CD8-positive, alpha-beta T cell (primary cell): ENCODE measurements at places on chromosomes 4 and X. TPM values are rescaled to one million over a fixed set of nuclear protein-coding genes. Genes with fewer than 3 reads are reported as not detected.
A peak's percentile ranks its signal among the peaks of the same experiment; 100 is the strongest.

Gene GNRHR
- total RNA-seq: not detected

Gene C4orf36
- total RNA-seq: not detected

Gene SPACA5
- not detected for total RNA-seq

Gene UGT2B7
- total RNA-seq: not detected

Gene NPY2R
- total RNA-seq: not detected

Gene CLNK
- not detected for total RNA-seq

Gene SCML2
- 0.33 TPM for total RNA-seq

Gene SSX2B
- total RNA-seq: not detected

Gene ARAP2
- 95.8 TPM for total RNA-seq

Gene PLP1
- total RNA-seq: not detected

Gene ASB9
- total RNA-seq: not detected

GRCh38 chr4:94352163-94352562 lies 9.5 kb upstream of the HPGDS start:
- no peak for DNase-seq

- no peak for DNase-seq
Measured at GRCh38 chr4:22391551-22391950, 124.3 kb downstream of the ADGRA3 start.

DNA sequence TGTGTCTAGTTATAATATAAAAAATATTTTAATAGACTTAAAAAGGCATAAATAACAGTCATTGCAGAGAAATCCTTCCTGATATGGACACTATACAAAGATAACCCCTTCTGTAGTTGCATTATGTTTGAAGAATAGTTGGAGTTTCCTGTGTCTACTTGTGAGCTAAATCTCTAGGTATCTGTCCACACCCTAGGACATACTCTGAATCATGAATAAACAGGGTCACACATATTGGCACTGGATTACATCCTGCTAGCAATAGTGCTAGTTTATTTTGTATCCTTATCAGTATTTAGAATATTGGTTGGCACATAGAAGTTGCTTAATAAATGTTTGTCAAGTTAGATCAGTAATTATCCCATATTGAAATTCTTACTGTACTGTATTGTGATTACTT lies 173.9 kb downstream of the GRXCR1 start:
- no peak for DNase-seq

DNA sequence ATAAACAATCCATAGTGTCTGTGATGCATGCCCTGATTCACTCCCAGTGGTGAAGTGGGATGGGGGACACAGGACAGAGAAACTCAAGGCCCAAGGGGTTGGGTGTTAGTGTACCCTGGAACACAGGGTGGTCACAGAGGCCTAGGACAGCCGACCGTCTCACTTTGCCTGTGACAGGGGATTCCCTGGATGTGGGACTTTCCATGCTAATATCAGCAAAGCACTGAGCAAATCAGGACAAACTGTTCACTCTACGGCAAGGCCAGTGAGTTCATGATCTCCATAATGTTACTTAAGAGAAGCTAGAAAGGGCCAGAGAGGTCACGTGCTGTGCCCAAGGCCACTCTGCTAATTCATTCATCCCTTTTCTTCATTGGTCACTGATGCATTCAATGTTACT lies 158.7 kb upstream of the RBPJ start:
- no peak for DNase-seq

DNA sequence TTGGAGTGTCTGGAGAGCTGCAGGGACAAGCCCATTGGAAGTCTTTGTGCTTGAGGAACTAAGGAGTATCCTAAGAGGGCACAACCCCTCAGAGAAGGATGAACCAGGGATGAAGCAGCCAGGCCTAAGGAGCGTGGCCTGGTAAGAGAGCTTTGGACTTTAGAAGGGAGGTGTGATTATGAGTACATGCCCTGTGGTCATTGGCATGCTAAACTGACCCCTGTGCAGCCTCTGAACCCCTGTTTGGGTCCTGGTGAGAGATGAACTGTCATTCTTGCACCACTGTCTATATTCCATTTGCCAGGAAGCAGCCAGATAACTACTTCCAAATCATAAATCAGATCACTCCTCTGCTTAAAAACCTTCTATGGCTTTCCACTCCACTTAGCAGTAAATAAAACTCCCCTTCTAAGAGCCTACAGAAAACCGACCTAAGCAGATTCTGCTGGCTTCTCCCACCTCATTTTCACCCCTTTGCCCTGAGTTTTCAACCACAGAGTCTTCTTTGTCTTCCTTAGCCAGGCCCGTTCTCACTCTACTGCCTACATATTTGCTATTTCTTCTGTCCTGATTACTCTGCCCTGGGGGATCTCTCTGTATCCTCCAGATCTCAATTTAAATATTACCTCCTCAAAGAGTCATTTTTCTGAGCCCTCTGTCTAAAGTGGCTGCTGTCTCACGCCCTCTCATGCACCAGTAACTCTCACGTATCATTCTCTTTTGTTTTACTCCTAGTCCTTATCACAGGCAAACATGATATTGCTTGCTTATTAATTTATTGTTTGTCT lies 56.7 kb downstream of the MID1IP1 start:
- DNase-seq: no peak

GRCh38 chr4:79317711-79318110 lies 8.2 kb downstream of the NAA11 start:
- DNase-seq: no peak

DNA sequence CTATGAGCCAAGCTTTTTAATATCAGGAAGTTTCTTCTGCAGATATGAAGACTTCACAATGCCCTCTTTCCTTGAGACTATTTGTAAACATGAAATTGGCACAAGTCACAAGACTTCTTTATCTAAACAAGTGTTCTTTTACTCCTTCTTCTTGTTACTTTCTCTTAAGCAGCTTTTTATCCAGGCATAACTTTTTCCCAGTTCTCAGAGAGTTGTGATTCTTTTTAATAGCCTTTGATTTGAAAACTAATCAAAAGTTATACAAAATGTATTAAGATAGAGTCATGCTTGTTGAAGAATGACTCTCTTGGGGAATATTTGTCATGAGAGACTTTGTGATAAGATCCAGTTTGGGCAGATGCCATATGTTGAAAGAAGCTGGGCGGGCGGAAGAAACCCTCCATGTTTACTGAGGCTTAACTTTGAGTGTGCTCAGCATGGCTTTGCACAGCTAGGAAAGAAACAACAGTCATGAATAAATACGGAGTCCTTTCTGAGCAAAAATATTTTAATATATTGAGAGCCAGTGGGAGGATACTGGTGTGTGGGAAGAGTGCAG lies 39.3 kb downstream of the SYTL5 start:
- no peak for DNase-seq

DNA sequence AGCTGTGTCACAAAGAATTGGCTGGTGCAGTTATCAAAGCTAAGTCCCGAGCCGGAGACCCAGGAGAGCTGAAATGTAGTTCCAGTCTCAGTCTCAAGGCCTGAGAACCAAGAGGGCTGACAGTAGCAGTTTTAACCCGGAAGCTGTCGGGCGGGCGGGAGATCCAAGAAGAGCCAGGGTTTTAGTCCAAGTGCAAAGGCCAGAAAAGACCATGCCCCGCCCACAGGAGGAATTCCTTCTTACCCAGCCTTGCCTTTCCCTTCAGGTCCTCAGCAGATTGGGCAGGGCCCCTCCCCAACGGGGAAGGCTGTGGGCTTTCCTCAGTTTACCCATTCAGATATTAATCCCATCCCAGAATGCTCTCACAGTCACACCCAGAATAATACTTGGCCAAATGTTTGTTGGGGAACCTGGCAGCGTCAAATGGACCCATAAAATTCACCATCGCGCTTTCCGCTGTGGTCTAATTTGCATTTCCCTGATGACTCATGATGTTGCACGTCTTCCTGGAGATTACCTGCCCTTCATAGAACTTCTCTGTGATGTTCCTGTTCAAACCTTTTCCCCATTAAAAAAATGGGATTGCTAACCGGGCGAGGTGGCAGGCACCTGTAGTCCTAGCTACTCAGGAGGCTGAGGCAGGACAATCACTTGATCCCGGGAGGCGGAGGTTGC lies 16.2 kb downstream of the MAEA start:
- DNase-seq: no peak

GRCh38 chrX:17923546-17923945 lies 62.4 kb upstream of the RAI2 start:
- no peak for DNase-seq

DNA sequence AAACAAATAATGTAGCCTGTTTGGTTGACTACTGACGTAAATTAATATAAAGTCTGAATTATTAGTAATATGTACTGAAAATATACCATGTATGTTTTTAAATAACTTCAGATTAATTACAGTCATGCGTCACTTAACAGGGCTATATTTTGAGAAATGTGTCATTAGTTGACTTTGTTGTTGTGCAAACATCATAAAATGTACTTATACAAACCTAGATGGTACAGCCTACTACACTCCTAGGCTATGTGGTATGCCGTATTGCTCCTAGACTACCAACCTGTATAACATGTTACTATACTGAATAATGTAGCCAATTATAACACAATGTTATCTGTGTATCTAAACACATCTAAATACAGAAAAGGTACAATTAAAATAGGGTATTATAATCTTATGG lies 66.6 kb downstream of the RNF150 start:
- DNase-seq: no peak

DNA sequence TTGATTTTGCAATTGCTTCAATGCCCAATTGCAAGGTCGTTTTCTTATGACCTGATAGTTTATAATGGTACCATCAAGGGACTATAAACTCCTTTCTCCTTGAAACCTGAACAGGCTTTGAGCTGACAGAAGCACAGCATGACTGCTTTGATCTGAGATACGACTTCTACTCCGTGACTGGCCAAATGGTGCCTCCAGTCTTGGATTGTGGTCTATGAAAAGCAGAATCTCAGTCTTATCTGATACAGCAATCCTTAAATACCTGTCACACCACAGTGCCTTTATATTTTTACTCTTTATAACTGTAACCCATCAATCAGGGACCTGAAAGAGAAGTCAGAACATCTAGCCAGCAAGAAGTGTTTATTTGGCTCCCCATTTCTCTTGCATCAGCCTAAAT lies 93.1 kb downstream of the DOCK11 start:
- DNase-seq: no peak

- no peak for DNase-seq
Measured at GRCh38 chr4:100299046-100299840, 109.0 kb upstream of the DDIT4L start.

DNA sequence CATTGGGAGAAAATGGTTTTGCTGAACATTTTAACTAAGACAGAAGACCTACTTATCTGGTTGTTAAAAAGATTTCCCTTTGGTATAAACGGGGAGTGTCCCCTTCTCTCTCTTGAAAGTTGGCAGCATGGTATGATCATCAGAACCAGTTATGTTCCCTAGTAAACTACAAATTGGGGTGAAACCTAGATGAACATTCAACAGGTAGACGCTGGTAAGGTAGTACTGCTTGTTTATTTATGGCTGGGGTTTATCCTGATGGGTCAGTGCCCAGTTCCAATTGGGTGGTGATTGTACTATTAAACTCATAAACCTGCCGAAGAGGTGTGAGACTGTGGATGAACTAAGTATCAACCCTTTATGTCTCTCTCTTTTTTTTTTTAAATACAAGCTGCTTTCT lies 100.5 kb downstream of the MBNL3 start:
- DNase-seq: no peak

GRCh38 chr4:140748171-140748570 lies 8.0 kb downstream of the TBC1D9 start:
- no peak for DNase-seq

DNA sequence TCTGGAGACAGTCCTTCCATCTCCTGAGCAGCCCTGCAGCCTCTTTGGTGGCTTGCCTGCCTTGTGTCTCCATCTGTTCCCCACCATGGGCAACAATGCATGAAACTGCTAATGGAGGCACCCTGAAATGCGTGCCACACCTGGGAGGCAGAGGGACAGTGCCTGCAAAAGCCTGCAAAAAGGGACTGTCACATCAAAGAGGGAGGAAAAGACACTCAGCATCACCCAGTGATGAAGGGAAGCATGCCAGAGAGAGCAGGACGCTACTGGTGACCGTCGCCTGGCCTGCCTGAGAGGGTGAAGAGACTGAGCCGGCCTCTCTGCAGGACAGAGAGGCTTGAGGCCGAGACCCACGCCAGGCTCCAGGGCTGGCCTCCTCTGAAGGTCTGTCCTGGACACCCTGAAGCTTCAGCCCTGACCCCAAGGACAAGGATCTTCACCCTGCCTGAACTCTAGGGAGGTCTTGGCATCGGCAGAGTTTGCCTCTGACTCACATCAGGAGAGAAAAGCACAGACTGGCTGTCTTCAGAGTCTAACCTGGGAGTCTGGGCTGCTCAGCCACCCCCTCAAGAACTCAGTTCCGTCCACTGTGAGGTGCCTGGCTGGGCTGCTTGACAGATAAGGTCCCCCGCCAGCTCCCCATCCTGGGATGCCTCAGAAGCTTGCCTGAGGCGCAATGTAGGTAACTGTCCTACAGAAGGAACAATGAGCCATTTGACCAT lies 8.1 kb downstream of the ACSL1 start:
- no peak for DNase-seq

GRCh38 chrX:136936183-136936549 lies 55.6 kb upstream of the RBMX start:
- DNase-seq: no peak

GRCh38 chr4:25535701-25536473 lies 119.8 kb upstream of the SLC34A2 start:
- DNase-seq: no peak

DNA sequence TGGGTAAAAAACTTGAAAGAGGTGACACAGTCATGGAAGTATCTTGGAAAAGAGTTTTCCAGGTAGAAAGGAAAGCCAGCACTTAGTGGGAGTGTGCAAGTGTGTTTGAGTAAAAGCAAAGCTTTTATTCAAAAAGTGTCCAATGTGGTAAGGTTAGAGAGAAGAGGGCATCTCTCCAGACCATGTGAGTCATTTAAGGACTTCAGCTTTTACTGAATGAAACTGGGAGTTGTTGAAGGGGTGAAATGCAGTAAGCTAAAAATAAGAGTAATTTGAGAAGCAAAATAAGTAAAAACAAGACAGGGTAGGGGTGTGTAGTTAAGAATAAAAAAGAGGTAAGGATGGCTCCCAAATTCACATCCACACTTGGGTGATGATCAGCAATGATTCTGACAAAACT lies 238.9 kb downstream of the SLC7A11 start:
- no peak for DNase-seq

GRCh38 chrX:54043541-54044125 lies 640 bp downstream of the PHF8 start:
- peak; percentile 41 for DNase-seq

DNA sequence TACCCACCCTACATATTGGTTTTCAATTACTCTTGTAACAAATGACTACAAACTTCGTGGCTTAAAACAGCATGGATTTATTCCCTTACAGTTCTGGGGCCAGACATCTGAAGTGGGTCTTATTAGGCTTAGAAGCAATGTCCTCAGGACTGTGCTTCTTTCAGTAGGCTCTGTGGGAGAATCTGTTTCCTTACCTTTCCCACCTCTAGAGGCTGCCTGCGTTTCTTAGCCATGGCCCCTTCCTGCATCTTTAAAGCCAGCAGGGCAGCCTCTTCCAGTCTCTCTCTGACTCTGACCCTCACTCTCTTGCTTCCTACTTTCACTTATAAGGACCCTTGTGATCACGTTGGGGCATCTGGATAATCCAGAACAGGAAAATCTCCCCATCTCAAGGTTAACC lies 252.5 kb upstream of the PGRMC2 start:
- no peak for DNase-seq
